Stimulated activated CD4-positive, alpha-beta T cell treated with anti-CD3 and anti-CD28 coated beads, Interleukin-2, amount 100 ng/mL, for 48 hours (primary cell): ENCODE measurements at places on chromosomes 16 and 17.

- DNase-seq, result no peak
Measured at GRCh38 chr16:23729503-23730424, 16.7 kb upstream of the ERN2 start.

DNA sequence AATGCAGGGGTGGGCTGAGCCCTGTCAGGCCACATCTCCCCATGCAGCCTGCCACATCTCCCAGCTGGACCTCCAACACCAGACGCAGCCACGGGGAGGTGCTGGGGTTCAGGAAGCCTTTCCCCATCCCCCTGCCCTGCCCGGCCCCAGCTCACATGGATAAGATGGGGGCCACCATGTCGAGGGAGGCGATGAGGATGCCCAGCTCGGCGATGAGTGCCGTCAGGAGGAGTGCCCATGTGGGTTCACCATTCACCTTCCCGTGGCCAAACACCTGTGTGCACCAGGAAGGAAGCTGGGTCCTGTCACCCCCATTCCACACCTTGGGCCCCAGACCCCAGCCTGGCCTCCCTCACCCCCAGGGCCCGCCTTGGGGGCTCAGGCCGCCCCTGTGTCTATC is 5.7 kb upstream of the LCAT start:
- no peak for DNase-seq

- DNase-seq, result no peak
Measured at GRCh38 chr16:85546585-85547447, 66.3 kb upstream of the GSE1 start.

GRCh38 chr17:82309656-82310570 is 7.5 kb downstream of the CD7 start:
- DNase-seq, result no peak

DNA sequence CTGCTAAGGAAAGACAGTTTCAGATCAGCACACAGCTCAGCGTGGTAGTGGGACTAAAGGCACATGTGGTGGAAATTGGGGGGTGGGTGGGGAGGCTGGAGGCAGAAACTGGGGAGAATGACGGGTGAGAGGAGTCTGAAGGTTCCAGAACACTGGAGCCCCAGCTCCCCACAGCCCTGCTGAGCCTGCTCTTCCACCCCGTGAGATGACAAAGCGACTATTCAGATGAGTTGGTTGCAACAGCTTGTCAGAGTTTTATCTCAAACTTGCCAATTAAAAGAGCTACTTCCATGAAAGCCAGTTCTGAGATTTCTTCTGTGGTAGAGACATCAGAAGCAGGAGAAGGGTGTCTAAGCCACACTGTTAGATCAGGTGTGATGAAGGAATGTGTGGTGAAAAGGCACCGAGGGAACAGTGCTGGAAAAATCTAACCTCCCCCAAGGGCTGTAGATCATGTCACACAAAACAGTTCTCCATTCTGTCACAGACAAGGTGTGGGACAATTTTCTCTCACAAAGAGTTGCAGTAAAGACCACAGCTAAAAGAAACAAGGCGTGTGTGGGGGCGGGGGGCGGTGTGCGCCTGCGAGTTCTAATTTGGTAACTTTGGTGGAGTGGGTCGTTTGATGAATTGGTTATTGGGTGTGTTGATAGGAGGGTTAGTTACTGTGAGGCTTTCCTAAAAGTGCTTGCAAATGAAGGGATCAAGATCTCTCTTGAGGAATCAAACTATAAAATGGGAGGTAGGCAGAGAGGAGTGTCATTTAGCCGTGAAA is 39.0 kb downstream of the CCDC182 start:
- no peak for DNase-seq

GRCh38 chr17:49968405-49969133 is 421 bp upstream of the DLX4 start:
- peak; percentile 40 for DNase-seq

DNA sequence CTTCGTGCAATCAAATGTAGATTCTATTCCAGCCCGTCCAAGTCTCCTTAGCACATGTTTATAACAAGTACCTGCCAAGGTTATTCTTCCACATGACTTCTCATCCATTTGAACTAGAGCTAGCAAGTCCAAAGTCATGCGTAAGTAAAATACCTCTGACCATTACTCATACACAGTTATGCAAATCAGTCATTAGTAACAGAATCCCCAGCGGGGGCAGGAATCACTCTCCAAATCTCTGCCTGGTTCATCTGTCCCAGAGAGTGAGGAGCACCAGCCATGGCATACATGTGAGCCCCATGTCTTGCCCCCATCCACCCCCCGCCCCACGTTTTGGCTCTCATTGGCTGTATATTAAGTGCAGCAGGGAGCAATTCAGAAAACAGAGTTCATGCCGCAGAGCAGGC is 27.7 kb downstream of the SRL start:
- DNase-seq, result no peak

GRCh38 chr16:278863-279366 is 1.5 kb upstream of the ARHGDIG start:
- no peak for DNase-seq

DNA sequence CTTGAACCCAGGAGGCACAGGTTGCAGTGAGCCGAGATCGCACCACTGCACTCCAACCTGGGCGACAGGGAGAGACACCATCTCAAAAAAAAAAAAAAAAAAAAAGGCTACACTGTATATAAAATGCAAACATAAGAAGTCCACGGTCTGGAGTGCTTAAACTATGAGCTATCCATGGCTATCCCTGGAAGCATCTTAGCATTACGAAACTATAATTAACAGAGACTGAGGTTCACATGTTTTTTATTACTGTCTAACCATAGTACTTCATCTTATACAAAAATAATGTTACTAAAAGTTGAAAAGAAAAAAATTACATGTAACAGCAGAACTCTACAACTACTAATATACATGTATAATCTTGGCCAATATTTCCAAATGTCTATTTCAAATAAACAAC is 32.8 kb downstream of the HELZ start:
- no peak for DNase-seq

DNA sequence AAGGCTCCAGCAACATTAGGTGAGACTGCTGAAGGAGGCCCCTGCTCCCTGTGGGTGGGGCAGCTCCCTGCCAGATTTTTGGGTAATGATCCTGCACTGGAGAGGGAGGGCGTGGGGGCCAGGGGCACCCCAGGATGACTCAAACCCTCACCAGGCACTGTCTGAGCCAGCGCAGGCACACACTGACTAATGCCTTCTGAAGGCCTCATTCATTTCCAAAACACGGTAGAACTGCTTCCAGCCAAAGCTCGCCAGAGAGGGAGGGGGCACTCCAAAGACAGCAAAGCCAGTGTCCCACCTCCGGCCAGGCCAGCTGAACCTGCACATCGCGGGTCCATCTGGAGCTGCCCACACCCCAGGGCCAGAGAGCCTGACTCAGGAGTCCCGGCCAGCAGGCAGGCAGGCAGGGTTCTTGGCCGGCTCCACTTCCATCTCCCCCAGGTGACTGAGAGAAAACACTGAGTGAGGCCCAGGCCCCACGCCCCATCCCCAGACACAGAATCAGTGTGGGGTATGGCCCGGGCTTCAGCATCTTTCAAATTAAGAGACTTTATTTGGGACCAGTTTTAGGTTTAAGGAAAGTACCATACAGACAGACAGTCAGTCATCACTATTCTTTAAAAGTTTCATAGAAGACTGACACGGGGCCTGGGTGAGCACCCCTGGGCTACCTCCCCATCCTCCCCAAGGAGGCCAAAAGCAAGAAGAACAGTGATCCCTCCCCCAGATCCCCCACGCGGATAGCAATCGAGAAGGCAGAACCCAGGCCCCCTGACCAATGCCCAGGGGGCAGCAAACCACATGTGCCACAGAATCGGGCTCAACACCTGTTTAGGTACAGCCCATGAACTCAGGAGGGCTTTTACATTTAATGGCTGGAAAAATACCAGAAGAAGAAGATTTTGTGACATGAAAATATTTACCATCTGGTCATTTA is 2.3 kb downstream of the PIEZO1 start:
- DNase-seq, result peak; percentile 68

DNA sequence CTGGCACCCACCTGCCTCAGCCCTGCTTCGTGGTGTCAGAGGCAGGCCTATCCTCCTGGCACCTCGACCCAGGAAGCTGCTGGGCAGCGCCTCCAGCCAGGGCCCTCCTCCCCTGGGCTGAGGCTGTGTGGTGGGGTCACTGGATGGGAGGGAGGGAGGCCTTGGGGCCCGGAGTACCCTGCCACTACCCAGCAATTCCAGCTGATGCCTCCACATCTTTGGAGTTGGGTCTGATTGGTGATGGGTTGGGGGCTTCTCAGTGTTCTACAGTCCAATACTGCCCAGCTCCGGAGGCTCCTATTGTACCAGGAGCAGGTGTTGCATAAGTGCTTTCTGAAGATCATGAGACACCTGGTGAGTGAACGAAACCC is 48.0 kb downstream of the USP22 start:
- no peak for DNase-seq

- peak; percentile 41 for DNase-seq
Measured at GRCh38 chr16:89026121-89026612, 49.2 kb upstream of the CBFA2T3 start.

- no peak for DNase-seq
Measured at GRCh38 chr17:48335858-48336500, 94.0 kb downstream of the SKAP1 start.

GRCh38 chr17:55286681-55287589 is 22.2 kb downstream of the HLF start:
- DNase-seq, result no peak

DNA sequence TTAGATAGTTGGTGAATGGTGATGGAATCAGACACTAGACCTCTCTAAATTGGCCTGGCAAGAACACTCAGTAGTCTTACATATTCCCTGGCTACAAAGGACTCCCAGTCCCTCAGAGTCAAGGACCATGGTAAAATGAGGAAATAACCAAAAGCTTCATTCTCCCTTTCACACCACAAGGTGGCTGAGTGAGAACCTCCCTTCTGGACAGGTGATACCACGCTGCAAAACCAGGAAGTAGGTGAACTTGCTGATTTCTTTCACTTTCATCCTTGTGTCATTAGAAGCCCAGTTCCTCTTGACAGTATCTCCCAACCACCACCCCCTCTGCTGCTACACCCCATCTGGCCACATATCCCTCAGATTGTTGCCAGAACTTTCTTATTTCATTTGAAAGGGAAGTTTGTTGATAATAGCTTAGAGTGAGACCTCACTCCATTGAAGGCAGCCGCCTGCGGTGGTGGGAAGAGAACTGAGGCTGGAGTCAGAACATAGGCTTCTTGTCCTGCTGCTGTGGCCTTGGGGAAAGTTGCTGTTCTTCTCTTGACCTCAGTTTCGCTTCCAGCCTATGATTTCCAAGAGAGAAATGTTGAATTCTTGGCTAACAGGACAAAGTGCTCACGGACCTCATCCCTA is 290.6 kb upstream of the CCL2 start:
- DNase-seq, result no peak

DNA sequence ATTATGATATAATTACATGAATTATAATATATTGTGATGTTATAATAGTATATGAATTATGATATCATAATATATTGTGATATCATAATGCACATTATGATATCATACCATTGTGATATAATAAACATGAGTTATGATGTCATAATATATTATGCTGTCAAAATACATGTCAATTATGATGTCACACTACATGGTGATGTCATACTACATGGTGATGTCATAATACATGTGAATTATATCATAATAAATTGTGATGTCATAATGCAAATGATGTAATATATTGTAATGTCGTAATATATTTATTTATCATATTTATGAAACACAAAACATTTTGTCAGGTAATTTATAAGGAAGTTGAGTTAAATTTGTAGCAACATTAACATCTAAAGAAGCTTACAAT is 1950.1 kb downstream of the TP53TG3F start:
- DNase-seq, result no peak

GRCh38 chr17:718075-718474 is 3.4 kb upstream of the VPS53 start:
- DNase-seq, result no peak

DNA sequence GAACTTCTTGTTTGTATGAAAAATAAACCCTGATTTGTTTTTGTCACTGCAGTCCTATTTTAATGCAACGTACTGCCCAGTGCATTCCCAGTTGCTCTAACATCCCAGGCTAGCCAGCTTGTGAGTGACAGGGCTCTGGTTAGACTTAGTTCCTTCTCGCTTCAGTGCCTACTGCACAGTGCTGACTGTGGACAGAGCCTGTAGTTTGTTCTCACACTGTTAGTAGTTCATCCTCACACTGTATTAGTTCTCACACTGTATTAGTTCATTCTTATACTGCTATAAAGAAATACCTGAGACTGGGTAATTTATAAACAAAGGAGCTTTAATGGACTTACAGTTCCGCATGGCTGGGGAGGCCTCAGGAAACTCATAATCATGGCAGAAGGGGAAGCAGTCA is 116.6 kb upstream of the SALL1 start:
- no peak for DNase-seq

GRCh38 chr17:8707332-8708024 is 37.2 kb downstream of the CCDC42 start:
- DNase-seq, result no peak

GRCh38 chr17:59284317-59284716 is 47.1 kb upstream of the YPEL2 start:
- no peak for DNase-seq

DNA sequence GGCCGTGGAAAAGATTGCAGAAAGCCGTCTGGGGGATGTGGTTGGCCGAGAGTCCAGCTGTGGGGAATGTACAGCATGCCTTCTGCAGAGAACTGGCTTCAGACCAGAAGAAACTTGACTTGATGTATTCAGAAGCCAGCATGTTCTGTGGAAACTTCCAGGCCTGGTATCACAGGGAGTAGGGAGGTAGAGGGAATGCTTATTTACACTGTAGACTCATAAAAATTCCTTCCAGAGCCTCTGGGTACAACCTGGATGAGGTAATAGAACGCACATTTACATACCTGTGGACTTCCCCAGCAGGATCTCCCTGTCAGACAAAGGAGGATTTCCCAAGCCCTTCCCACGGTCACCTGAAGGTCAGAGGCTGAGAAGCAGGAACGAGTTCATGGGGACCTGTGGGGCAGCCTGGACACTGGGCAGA is 11.8 kb upstream of the GAS7 start:
- DNase-seq, result no peak

GRCh38 chr17:1414001-1414574 is 14.1 kb upstream of the YWHAE start:
- no peak for DNase-seq

GRCh38 chr16:26708428-26708827 is 358.3 kb upstream of the C16orf82 start:
- no peak for DNase-seq

- DNase-seq, result no peak
Measured at GRCh38 chr17:73508057-73508930, 136.0 kb downstream of the SDK2 start.

- no peak for DNase-seq
Measured at GRCh38 chr17:35891269-35891668, 11.1 kb upstream of the CCL5 start.

- DNase-seq, result no peak
Measured at GRCh38 chr17:60256174-60256573, 106.4 kb downstream of the CA4 start.
